ENCODE measurements at places on chromosomes 1 and 21. TPM values are rescaled to one million over a fixed set of nuclear protein-coding genes. Genes with fewer than 3 reads are reported as not detected.

DNA sequence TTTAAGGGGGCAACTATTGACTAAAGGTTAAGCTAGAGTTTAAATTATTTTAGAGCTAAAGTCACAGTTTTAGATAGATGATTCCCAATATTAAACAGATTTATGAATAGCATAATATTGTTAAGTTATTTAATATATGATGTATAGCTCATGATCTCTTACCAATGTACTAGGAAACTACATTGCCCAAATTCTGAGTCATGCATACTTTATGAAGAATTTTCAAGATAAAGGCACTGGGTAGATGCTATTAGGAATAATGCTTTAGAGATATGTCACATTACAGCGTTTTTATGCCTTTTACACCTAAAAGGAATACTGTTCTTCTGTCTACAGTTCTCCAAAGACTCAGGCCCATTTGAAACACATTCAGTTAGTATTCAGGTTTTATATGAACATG is 215.1 kb downstream of the NCAM2 start:
- no peak for DNase-seq

DNA sequence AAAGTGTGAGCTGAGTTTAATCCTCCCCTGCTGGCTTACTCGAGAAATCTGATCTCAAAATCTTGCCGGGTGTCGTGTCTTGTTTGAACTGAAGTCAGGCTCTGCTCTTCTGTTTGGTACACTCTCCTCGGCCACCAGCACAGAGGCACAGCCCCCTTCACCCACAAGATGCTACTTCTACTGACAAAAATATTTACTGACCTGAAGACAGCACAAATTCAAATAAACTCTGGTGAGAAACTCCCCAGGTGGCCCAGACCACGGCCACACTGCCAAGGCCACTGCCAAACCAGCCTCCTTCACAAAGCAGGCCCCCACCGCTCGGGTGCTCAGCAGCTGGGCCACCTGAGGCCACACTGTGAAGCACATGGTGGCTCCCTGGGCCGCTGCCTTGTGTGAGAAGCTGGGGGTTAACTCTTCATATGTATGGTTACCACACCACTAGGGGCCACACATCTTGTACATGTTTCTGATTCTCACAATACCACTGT is 80.6 kb downstream of the TGFBR3 start:
- no peak for DNase-seq

DNA sequence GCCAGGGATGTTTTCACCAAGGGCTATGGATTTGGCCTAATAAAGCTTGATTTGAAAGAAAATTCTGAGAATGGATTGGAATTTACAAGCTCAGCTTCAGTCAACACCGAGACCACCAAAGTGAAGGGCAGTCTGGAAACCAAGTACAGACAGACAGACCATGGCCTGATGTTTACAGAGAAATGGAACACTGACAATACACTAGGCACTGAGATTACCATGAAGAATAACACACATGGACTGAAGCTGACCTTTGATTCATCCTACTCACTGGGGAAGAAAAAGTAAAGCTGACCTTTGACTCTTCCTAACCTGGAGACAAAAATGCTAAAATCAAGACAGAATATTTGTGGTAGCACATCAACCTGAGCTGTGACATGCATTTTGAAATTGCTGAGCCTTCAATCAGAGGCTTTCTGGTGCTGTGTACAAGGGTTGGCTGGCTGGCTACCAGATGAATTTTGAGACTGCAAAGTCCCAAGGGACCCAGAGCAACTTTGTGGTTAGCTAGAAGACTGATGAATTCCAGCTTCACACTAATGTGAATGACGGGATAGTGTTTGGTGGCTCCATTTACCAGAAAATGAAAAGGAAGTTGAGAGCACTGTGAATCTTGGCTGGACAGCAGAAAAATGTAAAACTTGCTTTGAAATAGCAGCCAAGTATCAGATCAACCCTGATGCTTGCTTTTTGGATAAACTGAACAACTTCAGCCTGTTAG is 190.4 kb upstream of the KCTD3 start:
- DNase-seq, result peak; percentile 83

- no peak for DNase-seq
Observed at GRCh38 chr1:210232511-210233215, at the start of gene SERTAD4. Gene SERTAD4 (plus strand): TSS chr1:210232796. CDS start chr1:210237961, 5,165 bp downstream.

DNA sequence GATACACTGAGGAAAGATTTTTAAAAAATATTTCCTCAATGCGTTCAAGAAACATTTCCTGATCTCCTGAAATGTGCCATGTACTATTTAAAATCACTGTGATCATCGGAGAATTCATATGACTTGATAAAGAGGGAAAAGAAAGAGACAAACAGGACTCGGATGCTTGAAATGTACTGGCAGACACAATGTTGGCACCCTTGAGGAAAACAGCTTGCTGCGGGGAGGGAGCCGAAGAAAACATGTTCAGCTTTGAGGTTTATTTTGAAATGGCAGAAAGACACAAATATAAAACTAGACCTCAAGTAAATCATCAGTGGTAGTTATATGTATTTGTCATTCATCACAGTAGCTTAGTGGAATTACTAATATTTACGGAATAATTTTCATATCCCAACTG is 100.9 kb upstream of the BRINP3 start:
- no peak for DNase-seq

DNA sequence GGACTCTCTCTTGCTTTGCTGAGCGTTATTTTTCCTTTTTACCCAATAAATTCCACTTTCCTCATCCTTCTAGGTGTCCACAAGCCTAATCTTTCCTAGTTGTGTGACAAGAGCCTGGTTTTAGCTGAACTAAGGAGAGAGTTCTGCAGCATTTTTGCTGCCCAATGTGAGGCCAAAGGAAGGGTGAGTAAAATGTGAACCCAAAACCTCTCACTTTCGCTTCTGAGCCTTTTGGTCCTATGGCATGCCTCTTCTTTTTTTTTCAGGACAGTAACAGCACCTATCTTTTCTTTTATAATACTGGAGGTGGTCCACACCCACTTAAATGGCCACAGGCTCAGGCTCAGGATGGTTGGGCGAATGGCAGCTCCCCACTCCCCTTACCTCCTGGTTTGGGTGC is 111.1 kb downstream of the COP1 start:
- no peak for DNase-seq

DNA sequence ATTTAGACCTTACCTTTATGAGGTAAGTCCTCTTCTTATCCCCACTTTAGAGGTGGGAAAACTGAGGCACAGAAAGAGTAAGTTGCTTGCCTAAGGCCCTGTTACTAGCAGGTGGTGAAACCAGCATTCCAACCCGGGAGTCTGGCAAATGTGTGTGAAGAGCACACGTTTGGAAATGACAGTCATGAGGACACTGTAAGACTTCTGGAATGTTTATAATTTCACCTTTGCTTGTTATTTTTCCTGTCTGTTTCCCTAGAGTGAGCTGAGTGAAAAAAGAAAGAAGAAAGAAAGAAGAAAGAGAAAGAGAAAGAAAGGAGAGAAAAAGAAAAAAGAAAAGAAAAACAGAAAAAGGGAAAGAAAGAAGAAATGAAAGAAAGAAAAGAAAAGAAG is 21.2 kb upstream of the LGALS8 start:
- DNase-seq, result peak; percentile 29

GRCh38 chr1:185349556-185349955 is 32.5 kb upstream of the IVNS1ABP start:
- no peak for DNase-seq

GRCh38 chr21:25171438-25171837 is 435.8 kb downstream of the MRPL39 start:
- DNase-seq, result no peak

DNA sequence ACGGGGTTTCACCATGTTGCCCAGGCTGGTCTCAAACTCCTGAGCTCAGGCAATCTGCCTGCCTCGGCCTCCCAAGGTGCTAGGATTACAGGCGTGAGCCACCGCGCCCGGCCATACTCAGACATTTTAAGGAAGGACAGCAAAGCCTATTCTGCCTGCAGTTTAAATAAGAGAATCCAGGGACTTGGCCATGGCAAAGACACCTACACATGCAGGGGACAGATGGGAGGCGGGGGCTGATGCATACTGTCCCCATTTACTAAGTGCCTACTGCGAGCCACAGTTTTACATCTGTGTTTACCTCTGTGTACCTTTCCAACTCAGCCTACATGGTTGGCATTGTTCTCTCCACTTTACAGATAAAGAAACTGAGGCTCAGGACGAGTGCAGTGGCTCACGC is 25.4 kb downstream of the LDLRAD2 start:
- DNase-seq, result no peak

- DNase-seq, result no peak
Observed at GRCh38 chr1:173648880-173649605, 13.9 kb downstream of the TEX50 start.

GRCh38 chr1:84712276-84712874 is 22.1 kb upstream of the SSX2IP start:
- peak; percentile 63 for DNase-seq

GRCh38 chr1:178093951-178094738 is at the start of gene RASAL2:
Gene RASAL2 (plus strand): TSS chr1:178094104. CDS start chr1:178094493, 389 bp downstream.
- DNase-seq, result peak; percentile 69

GRCh38 chr1:165629848-165630628 is 996 bp upstream of the MGST3 start:
- DNase-seq, result no peak

- peak; percentile 72 for DNase-seq
Observed at GRCh38 chr1:224540535-224540934, 75.6 kb upstream of the CNIH3 start.

DNA sequence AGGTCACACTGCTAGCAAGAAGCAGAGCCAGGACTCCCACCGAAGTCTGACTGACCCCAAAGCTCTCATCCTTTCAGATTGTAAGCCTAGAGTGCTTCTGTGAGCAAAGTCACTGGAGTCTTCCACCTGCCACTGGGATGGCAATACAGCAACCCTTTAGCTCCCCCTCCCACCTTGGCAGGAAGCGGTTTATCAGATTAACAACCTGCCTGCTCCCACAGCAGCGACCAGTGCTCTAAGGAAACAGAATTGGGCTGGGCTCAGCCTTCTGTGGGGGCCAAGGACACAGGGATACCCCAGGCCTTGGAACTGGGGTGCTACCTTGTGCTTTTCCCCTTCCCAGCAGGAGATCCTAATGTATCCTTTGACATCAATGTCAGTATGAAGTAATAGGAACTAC is 76.0 kb downstream of the GFI1 start:
- DNase-seq, result no peak

GRCh38 chr1:176330782-176331181 is 123.7 kb upstream of the COP1 start:
- no peak for DNase-seq

- peak; percentile 46 for DNase-seq
Observed at GRCh38 chr1:212062832-212063438, 27.4 kb downstream of the DTL start.

GRCh38 chr1:117032681-117033539 is 27.2 kb upstream of the TTF2 start:
- no peak for DNase-seq

DNA sequence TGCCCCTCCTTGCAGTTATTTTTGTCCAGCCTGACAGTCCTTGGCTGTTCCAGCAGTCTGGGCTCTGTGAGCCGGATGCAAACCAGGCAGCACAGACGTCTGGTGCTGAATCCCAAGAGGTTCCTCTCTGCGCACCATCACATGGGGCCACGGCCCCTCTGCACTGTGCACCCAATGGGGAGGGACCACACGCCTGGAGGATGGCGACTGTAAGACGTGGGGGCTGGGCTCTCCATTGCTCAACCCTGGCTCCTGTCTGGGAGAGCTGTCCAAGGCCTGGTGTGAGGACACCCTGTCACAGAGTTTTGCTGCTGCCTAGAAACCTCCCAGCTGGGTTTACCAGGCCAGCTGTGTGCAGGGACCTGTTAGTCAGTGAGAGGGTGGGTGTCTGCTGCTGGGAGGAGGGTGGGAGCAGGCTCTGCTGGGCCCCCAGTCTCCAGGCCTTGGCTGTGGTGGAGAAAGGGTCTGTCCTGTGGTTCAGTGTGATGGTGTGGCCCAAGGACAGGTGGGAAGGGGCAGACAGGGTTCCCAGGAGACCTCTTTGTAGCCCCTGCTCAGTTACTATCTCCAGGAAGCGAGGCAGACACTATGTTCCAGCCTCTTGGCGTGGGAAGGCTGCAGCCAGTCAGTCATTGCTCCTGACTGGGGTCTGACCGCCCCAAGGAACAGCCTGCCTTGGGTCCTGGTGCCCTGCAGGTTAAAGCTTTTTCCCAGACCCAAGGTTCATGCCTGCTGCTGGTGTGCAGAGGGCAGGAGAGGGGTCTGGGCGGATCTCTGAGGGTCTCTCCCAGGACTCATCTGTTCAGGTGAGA is 13.8 kb downstream of the HEYL start:
- no peak for DNase-seq

DNA sequence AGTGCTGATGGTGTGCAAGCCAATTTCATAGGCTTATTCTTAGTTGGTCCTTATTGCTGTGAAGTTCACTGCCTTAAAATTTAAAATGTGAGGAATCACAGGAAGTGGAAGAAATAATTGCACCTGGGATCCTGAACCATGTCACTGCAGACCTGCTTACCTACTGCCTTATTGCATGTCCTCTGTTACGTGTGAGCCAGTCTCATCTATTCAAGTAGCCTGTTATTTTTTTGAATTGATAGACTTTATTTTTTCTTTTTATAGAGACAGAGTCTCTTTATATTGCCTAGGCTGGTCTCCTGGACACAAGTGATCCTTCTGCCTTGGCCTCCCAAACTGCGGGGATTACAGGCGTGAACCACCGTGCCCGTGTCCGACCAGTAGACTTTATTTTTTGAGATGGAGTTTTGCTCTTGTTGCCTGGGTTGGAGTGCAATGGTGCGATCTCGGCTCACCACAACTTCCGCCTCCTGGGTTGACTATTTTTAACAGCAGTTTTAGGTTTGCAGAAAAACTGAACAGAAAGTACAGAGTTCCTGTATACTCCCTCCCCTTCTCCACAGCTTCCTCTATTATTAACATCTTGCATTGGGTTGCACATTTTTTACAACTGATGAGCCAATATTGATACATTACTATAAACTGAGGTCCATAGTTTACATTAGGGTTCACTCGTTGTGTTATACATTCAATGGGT is 14.0 kb upstream of the DISC1 start:
- DNase-seq, result no peak

DNA sequence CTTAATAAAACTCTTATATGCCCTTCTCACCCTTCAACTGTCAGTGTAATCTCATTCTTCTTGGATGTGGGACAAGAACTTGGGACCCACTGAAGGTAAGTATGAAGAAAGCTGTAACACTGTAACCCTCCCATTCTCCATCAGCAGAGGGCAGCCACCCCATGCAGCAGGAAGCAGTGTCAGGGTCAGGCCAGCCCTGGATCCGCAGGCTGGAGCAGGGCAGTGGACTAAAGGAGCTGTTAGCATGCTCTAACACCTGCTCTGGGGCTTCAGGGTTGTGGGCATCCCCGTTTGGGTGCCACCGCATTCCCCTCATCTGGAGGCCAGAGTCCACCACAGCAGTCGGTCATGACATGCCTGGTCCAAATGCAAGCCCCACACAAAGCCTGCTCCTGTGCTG is 156.5 kb downstream of the HIVEP3 start:
- DNase-seq, result no peak

- DNase-seq, result no peak
Observed at GRCh38 chr1:169186106-169186505, 79.6 kb downstream of the ATP1B1 start.

The MROH7 gene
- not detected for total RNA-seq

The DDX59 gene
- 15.8 TPM for total RNA-seq

The PODN gene
- total RNA-seq, result not detected

The RNASEL gene
- 6.1 TPM for total RNA-seq

The PEX19 gene
- 81.8 TPM for total RNA-seq

The LEFTY2 gene
- total RNA-seq, result not detected
